ENCODE measurements at places on chromosomes 7 and 10.

DNA sequence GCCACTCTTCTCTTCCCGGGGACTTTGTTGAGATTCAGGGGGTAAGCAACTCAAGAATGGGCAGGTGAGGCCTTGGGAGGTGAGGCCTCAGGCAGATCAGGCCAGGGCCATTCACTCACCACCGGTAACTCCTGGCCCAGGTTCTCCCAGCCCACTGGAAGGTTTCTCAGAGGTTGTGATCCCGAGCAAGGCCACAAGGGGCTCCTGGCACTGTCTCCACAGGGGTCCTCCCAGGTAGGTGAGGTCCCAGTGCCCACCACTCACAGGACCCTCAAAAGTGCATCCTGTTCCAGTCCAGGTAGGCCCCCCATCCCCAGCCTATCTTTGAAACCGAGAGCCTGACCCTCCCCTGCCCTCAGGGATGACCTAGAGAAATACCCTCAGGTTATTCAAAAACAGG, 236.1 kb downstream of the BUB3 start:
- DNase-seq = no peak

DNA sequence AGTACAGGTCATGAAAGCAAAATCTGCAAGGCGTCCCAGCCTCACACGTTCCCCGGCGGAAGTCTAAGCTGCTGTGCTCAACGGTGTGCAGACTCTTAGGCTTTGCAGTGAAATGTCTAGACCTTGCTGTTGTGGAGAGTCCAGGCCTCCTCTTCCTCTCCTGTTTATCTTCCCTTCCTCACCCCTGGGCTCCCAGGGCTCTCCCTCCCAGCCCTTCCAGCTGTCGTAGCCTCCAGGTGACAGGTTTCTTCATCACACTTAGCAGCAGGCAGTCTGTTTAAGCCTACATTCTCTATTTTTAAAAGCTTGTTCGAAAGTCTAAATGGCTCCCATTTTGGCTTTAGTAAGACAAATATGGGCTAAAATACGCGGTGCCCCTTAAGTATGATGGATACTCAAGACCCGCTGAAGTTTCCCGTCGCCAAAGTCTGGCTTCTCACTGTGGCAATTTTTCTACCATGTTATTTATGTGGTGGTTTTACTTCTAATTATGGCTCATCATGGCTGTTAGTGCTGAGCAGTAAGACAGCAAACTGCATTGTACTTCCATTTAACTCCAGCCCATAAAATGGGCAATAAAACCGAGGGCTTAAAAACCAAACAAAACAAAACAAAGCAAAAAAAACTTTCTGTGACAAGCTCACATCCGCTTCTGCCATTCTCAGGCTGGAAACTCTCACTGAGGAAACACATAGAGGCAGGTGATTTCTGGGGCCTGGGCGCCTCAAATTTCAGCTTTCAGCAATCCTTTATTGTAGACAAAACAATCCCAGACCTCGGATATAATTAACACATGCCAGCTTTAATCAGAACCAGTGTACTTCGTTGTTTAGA, 243.2 kb downstream of the SNX10 start:
- DNase-seq = no peak

DNA sequence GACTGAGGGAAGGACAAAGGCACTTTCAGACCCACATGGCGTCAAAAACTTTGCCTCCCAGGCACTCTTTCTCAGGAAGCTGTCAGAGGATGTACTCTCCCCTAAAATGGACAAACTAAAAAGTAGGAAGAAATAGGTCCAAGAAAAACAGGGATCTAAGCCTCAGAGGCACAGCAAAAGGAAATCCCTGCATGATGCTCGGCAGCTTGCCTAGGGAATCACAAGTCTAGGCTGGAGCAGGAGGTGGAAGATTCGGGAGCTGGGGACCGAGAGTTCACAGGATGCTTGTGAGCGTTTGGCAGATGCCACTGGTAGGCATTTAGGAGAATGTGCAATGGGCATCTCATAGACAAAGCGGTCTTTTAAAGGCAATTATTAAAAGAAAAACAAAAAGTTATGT, 60.8 kb downstream of the ATXN7L1 start:
- DNase-seq = no peak

DNA sequence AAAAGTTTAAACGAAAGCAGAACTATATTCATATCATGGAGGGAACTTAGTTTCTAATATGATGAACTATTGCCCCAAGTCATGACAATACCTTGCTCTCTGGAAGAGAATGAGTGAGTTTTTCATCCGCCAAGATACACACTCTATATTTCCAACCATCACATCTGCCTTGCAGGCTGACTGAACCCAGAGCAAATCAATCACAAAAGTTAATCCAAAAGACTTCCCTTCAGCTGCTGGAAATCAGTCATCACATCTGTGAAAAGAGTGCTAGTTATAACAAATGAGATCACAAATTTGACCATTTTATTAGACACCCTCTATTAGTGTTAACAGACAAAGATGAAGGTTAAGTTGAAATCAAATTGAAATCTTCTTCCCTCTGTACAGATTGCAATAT, 261.7 kb upstream of the PRKCQ start:
- DNase-seq = no peak

DNA sequence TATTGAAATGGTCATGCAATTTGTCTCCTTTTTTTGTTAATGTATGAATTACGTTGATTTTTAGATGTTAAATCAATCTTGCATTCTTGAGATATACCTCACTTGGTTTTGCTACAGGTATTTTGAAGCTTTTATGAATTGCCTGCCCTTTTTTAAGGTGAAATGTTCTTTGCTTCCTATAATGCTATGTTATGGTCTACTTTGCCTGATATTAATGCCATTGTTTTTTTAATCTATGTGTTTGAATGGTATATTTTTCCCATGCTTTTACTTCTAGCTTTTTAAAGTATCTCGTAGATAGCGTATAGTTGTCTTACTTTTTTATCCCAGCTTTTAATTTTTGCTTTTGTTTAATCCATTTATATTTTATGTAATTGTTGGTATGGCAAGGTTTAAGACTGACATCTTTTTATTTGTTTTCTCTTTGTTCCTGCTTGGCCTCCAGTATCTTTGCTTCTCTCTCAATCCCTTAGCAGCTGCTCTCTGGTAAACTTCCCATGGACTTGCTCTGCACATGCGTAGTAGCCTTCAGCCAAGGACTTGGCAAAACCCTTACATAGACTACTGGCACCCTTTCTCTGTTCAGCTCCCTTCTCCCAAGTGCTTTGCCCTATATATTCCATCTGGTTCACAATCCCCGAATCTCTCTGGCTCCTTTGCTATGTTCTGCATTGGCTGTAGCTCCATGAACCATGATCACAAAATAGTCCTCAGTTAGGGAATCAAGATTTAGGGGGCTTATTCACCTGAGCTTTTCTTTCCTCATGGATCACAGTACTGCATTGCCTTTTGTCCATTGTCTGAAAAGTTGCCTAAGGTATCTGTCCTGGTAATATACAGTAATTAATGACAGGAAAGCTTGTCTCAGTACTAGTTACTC, 8.4 kb downstream of the TRIM24 start:
- DNase-seq = no peak

DNA sequence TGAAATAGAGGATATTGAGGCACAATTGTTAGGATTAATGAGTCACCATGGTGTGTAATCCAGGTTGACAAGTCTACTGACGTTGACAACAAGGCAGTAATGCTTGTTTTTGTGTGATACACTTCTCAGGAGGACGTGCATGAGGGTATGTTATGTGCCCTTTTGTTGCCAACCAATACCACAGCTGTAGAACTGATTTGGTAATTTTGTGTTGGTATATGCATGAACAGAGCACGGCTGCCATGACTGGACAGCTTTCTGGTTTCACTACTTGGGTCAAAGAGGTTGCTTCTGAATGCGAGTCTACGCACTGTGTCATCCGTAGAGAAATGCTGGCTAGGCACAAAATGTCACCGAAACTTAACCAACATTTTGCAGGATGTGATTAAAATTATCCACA, 32.9 kb downstream of the PHTF2 start:
- DNase-seq = no peak

DNA sequence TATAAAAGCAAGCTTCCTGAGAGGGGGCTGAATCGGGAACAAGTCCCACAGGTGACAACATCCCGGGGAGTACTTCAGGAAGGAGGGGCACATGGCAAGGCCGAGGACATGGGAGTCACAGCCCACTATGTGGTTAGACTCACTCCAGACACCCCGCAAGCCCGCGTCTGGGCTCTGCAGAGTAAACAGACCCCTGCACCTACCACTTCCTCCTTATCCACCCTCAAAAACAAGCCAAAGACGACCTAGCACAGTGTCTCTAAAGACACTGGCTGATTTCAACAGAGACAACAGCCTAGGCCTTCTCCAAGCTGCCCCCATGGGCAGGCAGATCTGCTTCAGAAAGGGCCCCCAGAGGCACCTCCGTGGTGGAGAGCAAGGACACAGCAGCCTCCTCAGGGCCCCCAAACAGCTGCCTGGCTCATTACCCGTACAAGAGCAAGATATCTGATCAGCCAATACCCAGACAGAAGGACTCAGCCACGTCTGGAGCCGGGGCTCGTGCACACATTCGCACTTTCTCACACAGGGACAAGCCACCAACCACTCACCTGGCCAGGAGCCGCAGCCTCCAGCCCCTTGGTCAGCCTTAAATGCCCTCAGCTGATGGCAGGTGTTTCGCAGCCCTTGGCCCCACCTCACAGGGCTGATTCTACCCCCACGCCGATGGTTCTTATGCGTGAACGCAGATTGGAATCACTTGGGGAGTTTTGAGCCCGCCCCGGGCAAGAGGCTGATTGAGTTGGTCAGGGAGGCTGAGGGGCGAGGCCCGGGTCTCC, 10.7 kb upstream of the KPNA7 start:
- no peak for DNase-seq

DNA sequence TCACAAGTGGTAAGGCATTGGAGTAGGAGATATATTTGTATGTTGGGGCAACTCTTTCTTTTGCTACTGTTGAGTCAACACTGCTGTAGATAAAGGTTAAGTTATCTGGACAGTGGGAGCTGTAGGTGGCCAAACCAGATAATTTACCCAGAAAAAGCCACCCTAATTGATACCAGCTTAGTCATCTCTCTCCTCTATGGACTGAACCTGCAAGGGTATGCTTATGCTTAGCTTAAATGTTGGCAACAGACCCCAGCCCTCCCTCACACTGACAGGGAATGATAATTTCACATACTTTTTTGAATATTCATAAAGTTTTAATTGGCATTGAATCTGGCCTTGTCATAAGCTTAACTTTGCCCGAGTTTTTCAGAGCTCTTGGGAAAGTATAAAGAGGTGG, 66.3 kb downstream of the CREB5 start:
- DNase-seq = no peak

- DNase-seq = no peak
These were observed 163.8 kb downstream of the SORCS3 start for GRCh38 chr10:104804880-104805279.
